ENCODE measurements at places on chromosomes 16 and 17.

GRCh38 chr16:3748307-3748706 lies 31.0 kb upstream of the TRAP1 start:
- no peak for DNase-seq

DNA sequence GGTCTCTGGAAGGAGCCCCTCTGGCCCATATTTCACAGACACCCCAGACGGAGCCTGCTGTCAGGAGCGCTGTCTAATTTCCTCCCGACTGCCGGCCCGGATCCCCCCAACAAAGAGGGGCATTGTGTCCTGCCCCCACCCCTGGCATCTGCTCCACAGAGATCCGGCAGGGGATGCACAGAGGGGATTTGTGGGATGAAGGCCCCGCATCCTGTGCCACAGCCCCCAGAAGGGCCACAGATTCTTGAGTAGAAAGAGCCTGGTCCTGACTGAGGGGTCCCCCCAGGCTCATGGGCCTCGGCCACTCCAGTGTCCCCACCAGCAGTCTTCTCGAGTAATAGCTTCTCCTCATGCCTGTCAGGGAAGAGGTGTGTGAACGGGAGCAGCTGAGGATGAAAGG lies 29.5 kb downstream of the MEOX1 start:
- DNase-seq = no peak

- DNase-seq = no peak
Observed at GRCh38 chr17:5003214-5003867, 5.6 kb downstream of the KIF1C start.

DNA sequence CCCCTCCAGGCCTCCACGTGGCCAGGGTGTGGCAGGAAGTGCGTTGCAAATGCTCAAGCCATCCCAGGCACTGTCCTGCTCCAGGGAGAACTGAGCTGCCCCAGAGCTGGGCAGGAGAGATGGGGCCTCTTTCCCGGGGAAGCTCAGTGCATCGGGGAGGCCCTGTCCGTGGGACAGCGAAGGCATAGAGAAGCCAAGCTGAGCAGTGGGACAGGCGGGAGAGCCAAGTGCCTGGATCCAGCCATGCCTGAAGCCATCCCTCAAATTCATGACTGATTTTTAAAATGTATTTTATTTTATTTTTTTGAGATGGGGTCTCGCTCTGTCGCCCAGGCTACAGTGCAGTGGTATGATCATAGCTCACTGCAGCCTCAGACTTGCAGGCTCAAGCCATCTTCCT lies 25.4 kb upstream of the SSTR5 start:
- DNase-seq = no peak

DNA sequence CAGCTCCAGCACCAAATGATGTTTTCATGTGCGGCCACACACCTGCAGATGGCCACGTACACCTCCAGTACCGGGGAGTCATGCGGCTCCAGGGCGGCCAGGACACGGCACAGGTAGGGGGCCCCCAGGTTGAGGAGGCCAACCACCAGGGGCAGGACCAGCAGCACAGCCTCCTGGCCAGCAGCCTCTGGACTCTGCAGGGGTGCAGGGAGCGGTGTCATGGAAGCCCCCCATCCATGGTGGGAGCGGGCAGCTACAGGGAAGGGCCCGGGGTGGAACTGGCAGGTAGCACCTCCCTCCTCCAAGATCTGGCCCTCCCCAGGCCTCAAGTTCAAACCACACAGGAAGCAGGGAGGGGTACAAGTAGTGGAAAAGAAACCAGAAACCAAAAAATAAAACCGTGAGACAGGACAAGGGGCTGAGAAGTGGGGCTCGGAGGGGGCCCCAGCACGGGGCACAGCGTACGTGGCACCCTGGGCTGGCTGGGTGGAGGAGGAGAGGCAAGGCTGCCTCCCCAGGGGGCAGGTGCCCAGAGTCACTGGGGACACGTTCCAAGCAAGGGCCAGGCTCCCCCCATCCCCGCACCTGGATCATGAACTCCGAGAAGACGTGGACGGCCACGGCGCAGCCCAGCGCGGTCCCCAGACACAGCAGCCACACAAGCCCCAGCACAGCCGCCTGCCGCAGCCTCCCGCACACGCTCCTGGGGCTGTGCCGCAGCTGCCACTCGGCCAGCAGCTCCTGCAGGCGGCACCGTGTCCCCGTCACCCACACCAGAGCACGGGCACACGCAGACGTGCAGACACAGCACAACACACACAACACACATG lies 7.4 kb downstream of the TMC6 start:
- no peak for DNase-seq

- no peak for DNase-seq
Observed at GRCh38 chr17:18314059-18314730, 599 bp downstream of the TOP3A start.

DNA sequence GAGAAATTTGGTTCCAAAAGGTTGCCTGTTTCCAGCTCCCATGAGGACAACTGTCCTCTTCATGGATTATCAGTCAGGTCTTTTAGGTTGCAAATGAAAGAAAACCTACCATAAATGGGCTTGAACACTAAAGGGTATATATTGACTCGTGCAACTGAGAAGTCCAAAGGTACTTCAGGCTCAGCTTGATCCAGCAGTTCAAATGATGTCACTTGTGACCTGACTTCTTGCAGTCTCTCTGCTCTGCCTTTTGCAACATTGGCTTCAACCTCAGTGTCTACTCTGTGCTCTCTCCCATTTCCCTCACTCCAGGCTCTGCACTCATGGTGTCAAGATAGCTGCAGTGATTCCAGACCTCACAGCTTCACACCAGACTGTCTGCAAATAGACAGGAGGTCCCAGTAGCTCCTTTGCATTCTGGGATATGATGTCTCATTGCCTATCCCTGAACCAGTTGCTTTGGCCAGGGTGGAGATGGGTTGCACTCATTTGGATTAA lies 5.5 kb upstream of the CALB2 start:
- DNase-seq = no peak

DNA sequence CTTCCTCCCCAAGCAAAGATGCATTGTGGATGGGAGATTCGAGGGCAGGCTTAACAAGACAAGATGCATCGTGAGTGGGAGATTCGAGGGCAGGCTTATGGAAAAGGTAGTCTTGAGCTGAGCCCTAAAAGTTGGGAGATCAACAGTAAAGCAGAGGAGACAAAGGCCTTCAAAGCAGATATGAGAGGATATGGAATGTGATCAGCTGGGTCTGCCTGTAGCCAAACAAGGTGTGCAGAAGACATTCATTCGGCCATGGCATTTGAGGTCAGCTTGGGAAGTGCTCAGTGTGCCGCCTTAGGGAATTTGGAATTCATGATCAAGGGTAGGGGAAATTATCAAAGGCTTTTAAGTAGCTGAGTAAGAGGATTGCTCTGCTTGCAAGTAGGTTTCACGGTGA lies 39.5 kb downstream of the DNAH9 start:
- no peak for DNase-seq

GRCh38 chr17:54898576-54898975 lies 2.1 kb upstream of the TOM1L1 start:
- no peak for DNase-seq

DNA sequence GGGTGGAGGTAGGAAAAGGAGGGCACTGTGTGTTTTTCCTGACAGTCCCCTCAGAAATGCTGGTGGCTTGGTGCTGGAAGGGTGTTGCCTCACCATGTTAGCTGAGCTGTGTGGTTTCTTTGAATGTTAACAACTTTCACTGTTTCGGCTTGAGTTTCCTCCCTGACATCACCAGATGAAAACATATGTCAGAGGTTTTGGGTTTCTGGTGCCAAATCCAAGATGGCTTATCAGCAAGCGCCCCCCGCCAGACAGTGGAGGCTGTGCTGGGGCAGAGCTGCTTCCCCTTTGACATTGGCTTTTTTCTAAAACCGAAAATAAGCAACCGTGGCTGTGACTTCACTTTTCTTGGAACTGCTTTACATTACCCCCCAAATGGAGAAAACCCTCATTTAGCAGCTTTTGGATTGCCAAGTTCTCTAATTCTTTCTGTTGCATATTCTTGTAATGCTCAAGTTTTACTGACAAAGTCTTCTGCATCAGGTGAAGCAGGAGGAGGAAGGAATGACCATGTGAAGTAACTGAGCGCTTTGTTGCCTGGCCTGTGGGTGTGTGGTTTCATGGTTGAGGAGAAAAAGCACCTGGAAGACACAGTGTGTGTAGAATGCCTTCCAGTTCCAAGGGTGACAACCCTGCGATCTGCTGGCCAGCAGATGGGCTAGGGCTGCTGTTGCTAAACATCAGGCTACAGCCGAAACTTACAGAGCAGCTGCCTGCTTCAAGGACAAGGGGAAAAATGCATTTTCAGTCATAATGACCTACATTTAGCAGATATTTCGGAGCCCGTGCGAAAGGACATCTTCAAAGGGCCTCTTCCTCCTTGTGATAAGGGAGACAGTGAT lies 9.7 kb downstream of the RMI2 start:
- no peak for DNase-seq

- DNase-seq = no peak
Observed at GRCh38 chr16:50812046-50812445, 70.2 kb downstream of the CYLD start.

- no peak for DNase-seq
Observed at GRCh38 chr17:62937606-62938005, 28.4 kb upstream of the TANC2 start.

DNA sequence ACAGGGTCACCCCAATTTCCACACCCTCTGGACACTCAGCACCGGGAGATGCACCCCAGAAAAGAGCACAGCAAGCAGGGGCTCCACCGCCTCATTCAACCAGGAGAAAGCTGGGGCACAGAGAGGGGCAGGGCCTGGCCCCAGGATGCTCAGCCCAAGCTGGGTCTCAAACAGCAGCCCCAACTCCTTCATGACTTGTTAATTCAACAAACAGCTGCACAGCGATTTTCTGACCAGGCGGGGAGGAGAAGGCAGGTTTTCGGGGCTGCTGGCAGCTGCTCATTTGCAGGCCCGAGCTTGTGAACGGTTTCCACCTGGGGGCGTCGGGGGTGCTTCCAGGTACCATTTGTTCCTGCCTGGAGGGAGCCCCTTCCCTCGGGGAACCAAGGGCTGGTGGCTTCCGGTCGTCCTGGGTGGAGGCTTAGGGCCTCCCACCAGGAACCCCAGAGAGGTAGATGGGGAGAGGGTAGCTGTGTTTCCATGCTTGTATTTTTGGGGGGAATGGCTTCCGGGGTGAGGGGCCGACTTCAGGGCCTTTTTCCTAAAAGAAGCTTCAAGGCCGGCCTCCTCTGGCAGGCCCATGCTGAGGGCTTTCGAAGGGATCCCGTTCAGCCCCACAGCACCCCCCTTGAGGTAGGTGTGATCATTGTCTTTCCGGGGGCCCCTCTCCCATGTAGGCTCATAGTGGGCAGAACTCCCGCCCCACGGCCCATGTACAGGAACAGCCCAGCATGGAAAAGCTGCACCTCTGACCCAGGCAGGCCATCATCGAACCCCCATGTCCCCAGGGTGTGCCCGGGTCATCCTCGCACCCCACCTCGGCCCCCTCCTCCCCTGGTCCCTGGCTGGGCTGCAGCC lies 191.6 kb upstream of the GSE1 start:
- no peak for DNase-seq

GRCh38 chr17:3036800-3037199 lies 26.6 kb downstream of the OR1D5 start:
- no peak for DNase-seq

- DNase-seq = no peak
Observed at GRCh38 chr17:81453076-81453475, 57.8 kb downstream of the BAHCC1 start.

DNA sequence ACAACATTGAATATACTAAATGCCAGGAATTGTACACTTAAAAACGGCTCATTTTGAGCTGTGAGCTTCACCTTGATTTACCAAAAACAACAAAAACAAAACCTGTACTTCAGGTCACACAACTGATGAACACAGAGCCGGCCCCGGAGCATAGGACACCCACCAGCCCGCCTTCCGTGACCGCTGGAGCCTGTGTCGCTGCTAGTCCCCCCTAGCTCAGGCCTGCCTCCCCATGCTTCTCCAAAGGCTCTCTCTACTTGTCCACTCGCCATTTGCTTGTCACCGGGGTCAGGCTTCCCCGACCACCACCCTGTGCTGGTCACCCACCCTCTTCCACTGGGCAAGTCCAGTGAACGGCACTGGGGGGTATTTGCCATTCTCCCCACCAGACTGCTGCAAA lies 113.8 kb upstream of the TNRC6C start:
- DNase-seq = no peak

- no peak for DNase-seq
Observed at GRCh38 chr17:79836972-79837887, 2.0 kb downstream of the CBX4 start.

- no peak for DNase-seq
Observed at GRCh38 chr16:27634779-27635178, 84.8 kb downstream of the KATNIP start.

DNA sequence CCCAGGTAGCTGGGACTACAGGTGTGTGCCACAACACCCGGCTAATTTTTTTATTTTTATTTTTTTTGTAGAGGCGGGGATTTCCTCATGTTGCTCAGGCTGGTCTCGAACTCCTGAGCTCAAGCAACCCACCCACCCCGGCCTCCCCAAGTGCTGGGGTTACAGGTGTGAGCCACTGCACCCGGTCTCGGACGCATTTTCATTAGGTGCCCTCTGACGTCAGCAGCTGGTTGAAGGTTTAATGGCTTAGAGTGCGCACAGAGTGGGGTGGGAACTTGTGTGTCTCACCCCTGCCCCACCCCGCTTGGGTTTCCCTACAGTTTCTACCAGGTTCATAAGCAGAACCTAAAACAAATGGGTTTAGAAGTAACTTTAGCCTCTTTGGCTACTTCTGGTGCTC lies 109.0 kb downstream of the N4BP1 start:
- no peak for DNase-seq

DNA sequence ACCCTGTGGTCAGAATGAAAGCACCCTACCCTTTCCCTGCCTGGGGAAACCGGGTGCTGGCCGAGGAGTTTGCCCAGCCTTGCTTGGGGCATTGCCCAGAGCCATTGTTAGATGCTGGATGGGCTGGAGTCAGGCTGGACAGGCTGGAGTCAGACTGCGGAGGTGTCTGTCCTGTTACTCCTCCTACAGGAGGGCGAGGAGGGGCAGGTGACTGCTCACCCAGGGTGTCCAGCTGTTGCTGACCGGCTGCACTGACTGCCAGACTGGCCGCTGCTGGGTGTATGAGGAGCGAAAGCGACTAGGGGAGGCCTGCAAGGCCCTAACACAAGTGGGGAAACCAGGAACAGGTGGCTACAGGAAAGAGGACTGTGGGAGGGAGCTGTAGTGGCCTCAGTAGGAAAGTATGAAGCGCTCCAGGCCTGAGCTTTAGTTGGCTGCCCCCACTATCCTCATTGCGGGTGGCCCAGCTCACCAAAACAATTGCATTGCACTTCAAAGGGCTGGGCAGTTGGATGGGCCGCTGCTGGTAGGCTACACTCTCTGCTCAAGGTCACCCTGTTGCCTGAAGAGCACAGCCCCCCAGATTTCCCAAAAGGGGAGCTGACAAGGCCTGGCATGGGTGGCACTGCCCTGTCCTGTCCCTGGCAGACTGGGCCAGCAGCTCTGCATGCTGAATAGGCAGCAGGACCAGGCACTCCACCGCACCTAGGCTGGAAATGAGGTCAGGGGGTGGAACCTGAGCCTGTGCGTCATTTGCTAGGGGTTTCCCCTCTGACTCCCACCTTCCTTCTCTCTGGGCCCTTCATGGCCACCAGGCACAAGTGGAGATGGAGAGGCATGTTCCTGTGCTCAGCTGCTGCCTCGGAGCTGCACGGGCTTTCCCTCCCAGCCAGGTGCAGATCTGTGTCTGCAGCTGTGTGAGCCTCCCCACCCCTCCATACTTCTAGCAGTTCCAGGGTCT lies 18.4 kb downstream of the LDHD start:
- DNase-seq = no peak

- no peak for DNase-seq
Observed at GRCh38 chr16:84503751-84504395, 586 bp downstream of the MEAK7 start.

- no peak for DNase-seq
Observed at GRCh38 chr16:79298894-79299799, 301.4 kb downstream of the MAF start.

GRCh38 chr16:49986351-49987124 lies 38.5 kb upstream of the CNEP1R1 start:
- DNase-seq = no peak
